ENCODE measurements at places on chromosomes 11 and 22.

DNA sequence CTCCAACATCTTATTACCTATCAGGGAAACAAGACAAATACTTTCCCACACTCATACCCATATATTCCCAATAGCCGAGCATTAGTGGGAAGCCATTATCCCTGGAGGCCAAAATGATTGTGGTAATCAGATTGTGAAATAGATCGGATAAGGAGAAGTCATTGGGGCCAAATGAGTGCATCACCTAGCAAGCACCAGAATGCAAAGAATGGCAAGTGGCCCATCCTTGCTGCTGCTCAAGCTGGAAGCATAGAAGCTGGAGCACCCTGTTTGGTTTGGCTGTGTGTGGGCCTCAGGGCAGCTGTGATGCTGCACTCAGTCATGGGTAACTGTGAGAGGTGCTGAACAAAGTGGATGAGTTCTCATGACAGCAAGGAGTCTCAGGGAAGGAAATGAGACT is 18.7 kb upstream of the DBX1 start:
- DNase-seq = no peak

DNA sequence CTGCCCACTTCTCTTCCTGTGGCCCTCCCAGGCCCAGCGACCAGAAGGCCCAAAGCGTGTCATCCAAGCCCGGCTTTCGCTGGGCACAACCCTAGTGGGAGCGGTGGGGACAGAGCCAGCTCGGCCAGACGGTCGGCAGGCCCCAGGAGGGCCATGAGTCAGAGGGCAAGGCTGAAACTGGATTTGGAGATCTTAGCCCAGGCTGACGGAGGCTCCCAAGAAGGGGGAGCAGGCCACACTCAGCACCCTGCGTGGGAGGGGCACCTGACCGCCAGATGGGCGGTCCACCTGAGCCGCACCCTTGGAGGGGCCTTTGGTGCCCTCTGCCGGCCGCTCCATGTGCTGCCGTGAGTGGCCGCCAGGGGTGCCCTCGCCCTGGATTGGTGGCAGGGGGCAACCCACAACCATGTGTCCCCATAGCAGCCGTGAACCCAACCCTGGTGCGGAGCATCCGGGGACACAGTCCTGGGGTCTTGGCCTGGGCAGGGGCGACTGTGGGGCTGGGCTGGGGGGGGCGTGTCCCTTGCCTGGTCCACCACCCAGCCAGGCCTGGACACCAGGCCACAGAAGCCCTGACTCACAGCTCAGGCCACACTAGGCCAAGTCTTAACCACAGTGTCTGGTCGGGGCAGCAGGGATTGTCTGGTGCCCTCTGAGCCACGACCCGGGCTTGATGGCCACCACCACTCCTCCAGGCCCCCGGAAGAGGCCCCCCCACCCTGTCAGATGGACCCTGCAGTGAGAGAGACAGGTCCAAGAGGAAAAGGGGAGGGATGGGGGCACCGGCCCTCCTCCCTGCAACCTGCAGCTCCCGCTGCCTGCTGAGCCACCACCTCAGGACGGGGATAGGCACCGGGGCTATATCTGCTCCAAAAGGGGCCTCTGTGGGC is 19.2 kb upstream of the TALDO1 start:
- peak; percentile 80 for DNase-seq

DNA sequence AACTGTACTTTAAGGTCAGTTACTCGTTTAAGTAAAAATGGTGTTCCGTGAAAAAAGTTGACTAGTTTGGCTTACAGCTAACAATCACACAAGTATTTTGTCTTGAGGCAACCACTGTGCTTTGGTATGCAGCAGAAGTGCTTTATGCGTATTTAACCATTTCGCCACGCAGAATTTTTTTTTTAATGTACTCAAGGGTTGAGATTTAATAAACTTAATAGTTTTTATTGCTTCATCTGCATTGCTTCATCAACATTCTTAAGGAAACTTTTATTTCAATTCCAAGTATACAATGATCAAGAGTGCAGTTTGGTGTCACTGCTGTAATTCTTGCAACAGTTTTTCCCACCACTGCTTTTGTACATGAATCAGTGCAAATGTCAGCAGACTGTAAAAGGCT is 66.4 kb downstream of the ZNRF3 start:
- no peak for DNase-seq

GRCh38 chr11:328012-328411 is 7.4 kb upstream of the IFITM3 start:
- DNase-seq = no peak

- no peak for DNase-seq
These were observed 72.2 kb downstream of the PDHX start for GRCh38 chr11:34988294-34989255.

GRCh38 chr22:20439556-20439927 is 1.9 kb upstream of the SCARF2 start:
- DNase-seq = no peak

GRCh38 chr11:99687320-99687719 is 666.6 kb downstream of the CNTN5 start:
- no peak for DNase-seq

- DNase-seq = no peak
These were observed 306.3 kb upstream of the ANO3 start for GRCh38 chr11:26025676-26026075.

- no peak for DNase-seq
These were observed 57.8 kb downstream of the MED15 start for GRCh38 chr22:20565079-20565734.
